ENCODE measurements at places on chromosomes 5 and 9.

DNA sequence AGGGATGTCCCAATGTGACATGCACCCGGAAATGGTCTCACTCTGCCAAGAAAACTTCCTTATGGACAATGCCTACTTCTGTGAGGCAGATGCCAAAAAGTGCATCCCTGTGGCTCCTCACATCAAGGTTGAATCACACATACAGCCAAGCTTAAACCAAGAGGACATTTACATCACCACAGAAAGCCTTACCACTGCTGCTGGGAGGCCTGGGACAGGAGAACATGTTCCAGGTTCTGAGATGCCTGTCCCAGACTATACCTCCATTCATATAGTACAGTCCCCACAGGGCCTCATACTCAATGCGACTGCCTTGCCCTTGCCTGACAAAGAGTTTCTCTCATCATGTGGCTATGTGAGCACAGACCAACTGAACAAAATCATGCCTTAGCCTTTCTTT is 37.6 kb upstream of the CCDC152 start:
- peak; percentile 22 for DNase-seq
- no peak overlapping the region for H3K4me3 ChIP-seq
- no peak overlapping the region for H3K27ac ChIP-seq
- peaks cover 38% of the 10 kb centered on the region for H3K27me3 ChIP-seq
- no peaks in the 10 kb centered on the region for H3K36me3 ChIP-seq
- peaks cover 26% of the 10 kb centered on the region for H3K4me1 ChIP-seq

- H3K27ac ChIP-seq = peak overlapping the region; percentile 76
- H3K27me3 ChIP-seq = no peaks in the 10 kb centered on the region
- peaks cover 83% of the 10 kb centered on the region for H3K36me3 ChIP-seq
- no peak for DNase-seq
Measured at GRCh38 chr5:140339636-140340035, 6.8 kb downstream of the HBEGF start.

DNA sequence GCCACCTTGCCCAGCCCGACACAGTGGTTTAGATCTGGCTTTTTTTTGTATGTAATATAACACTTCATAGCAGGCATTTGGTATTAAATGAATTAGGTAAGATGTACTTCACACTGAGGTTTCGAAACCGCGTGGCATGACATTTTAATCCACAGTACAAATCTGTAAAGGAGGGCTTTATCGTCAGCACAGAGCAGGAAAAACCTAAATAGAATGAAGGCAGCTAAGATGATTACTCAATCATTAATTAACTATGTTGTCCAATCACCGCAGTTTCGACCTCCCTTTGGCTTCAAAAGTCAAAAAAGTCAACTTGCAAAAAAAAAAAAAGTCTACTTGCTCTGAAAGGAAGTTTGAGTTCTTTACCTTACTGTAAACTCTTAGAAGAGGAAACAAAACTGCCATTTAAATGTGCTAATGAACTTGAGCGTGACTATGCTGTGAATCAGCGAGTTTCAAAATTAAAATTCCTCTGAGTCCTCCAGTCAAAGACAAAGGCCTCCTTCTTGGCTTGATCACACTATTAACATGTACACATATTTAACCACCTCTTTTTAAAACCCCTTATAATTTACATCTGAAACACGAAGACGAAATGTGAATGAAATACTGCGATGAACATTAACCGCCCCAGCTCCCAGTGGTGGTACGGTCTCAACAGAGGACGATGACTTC is 698 bp upstream of the SEC24A start:
- H3K27me3 ChIP-seq = no peaks in the 10 kb centered on the region
- peak; percentile 36 for DNase-seq
- peaks cover 19% of the 10 kb centered on the region for H3K36me3 ChIP-seq
- H3K4me3 ChIP-seq = peak overlapping the region; percentile 86
- H3K4me1 ChIP-seq = peaks cover 23% of the 10 kb centered on the region

DNA sequence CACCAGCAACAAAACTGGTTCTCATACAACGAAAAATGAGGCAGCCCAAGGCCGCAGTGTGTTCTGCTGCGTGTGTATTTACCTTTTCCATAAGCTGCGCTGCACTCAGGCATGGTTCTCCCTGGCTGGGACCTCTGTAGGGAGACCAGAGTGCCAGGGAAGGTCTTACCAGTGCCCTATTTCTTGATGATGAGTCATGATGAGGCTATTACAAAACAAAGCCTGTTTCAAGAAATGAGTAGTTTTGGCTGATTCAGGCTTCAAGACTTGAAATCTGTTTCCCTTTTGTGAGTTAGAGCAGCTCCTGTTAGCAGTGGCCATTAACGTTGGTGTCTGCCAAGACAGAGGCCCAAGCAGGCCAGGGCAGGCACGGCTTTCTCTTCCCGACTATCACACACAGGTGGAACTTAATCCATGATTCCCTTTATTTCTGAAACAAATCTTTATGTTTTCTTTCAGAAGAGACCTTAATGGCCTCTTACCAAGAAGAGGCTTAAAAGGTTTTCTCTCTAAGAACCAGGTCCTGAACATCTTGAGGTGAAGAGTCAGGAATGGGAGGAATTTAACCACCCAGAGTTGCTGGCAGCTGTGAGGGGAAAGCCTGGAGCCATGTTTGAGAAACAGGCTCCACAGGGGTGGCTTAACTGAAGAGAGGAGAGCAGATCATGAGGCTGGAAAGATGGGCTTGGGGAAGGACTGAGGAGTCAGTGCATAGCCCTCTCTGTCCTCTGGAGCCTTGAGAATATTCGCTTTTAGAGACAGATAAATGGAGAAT is 41.4 kb upstream of the TIFAB start:
- H3K27ac ChIP-seq = no peak overlapping the region
- DNase-seq = no peak
- no peak overlapping the region for H3K4me3 ChIP-seq
- H3K36me3 ChIP-seq = peaks cover 2% of the 10 kb centered on the region

DNA sequence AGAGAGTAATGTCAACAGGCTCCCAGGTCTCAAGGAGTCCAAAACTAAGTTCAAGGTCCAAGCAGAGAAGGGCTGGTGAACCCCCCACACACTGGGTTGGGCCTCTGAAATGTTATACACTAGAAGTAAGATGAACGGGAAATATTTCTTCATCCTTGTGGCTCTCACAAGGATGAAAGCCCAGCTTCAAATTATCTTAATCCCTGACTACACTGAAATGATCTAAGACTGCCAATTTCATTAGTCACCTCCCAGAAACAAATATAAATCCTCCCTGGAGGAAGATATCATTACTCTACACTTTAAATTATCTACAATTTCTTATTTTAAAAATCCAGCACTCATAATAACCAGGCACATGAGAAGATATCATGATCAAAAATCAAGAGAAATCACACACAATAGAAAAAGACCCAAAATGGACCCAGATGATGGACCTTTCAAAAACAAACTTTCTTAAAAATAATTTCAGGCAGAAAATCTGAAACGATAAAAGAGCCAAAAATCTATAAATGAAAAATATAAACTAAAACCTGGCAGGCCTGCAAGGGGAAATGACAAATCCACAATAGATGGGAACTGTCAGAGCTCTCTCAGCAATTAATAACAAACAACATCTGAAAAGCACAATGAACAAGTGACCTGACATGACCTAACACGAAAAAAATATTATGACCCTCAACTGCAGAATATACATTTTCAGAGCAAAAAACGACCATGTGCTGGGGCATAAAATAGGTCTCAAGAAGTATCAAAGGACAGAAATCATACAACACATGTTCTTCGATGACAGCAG is 117.4 kb downstream of the GPR21 start:
- H3K4me1 ChIP-seq = no peaks in the 10 kb centered on the region
- no peak overlapping the region for H3K4me3 ChIP-seq
- H3K27me3 ChIP-seq = no peaks in the 10 kb centered on the region
- no peak overlapping the region for H3K27ac ChIP-seq
- no peak for DNase-seq
- peaks cover 9% of the 10 kb centered on the region for H3K36me3 ChIP-seq

All from activated CD8-positive, alpha-beta T cell treated with anti-CD3 and anti-CD28 coated beads, Interleukin-2, amount 10 ng/mL, durations not matched to agents 7 days and 5 days (primary cell).